ENCODE measurements at places on chromosomes 2 and 18. TPM values are rescaled to one million over a fixed set of nuclear protein-coding genes. Genes with fewer than 3 reads are reported as not detected.

TUBB8B gene
- not detected for total RNA-seq

KDM3A gene
- 67.9 TPM for total RNA-seq

UGT1A1 gene
- 0.77 TPM for total RNA-seq

GULP1 gene
- total RNA-seq: 26.3 TPM

LYG1 gene
- 2.1 TPM for total RNA-seq

CRYGB gene
- total RNA-seq: not detected

DNA sequence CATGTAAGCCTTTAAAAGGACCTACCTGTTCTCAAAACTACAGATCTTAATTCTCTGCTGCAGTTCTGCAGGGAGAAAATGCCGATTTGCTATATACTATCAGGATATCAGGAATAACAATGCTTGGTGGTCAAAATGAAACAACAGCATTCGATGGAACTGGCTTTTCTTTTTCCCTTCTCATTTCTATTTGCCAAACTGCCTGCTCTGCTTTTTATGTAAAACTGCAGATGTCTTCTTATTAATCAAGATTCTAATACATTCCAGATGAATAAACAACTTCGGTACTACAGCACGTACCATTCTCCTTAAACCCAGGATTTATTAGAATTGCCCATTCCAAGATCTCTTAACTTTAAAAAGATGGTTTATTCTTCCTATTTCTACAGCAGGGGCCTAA is 100.9 kb downstream of the ZNF521 start:
- no peak overlapping the region for H3K27ac ChIP-seq
- H3K4me1 ChIP-seq: peaks cover 27% of the 10 kb centered on the region
- peaks cover 6% of the 10 kb centered on the region for H3K36me3 ChIP-seq
- no peaks in the 10 kb centered on the region for H3K27me3 ChIP-seq
- no peak overlapping the region for H3K4me3 ChIP-seq

GRCh38 chr2:237091779-237092436 is 6.2 kb downstream of the COPS8 start:
- H3K36me3 ChIP-seq: peaks cover 33% of the 10 kb centered on the region
- no peak for DNase-seq
- H3K27ac ChIP-seq: no peak overlapping the region
- H3K27me3 ChIP-seq: no peaks in the 10 kb centered on the region
- no peak overlapping the region for H3K4me3 ChIP-seq

DNA sequence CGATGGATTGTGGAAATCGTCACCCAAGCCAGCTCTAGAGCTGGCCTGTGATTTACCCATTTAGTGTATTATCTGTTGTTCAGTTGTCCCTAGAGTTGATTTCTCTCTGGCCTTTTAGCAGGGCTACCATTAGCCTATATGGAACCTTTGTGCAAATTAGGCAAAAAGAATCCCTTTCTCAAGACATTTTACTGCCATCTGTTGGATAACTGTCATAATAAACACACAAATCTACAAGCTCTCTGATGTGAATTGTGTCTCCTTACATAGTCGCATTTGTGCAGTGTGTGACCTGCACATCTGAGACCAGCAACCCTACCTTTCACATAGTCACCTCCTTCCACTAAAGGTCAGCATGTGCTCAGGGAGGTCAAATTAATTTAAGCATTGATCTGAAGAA is 34.0 kb downstream of the LOXHD1 start:
- no peaks in the 10 kb centered on the region for H3K36me3 ChIP-seq
- no peak for DNase-seq
- no peaks in the 10 kb centered on the region for H3K4me1 ChIP-seq
- H3K4me3 ChIP-seq: no peak overlapping the region
